ENCODE measurements at places on chromosomes 3 and 15.

GRCh38 chr3:49536875-49537533 is 17.3 kb upstream of the BSN start:
- no peak for DNase-seq

- no peak for DNase-seq
These were observed 30.0 kb downstream of the SNX33 start for GRCh38 chr15:75677465-75678323.

DNA sequence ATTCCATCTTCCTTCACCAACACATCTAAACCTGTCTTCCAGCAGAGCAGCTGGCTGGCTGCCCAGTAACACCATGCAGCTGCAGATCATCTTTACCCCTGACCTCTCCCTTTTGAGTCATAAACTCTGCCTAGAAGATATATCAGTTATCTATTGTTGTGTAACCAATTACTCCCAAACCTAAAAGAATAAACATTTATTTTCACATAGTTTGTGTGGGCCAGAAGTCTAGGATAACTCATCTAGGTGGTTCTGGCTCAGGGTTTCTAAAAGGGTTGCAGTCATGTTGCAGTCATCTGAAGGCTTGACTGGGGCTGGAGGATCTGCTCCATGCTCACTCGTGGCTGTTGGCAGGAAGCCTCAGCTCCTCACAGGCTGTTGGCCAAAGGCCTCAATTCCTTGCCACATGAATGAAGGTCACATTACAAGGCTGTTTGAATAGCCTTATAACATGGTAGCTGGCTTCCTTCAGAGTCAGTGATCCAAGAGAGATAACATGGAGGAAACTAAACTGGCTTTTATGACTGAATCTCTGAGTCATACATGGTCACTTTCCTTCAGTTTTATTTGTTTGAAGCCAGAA is 92.8 kb downstream of the GOLIM4 start:
- no peak for DNase-seq

GRCh38 chr3:181823716-181824115 is 112.0 kb downstream of the SOX2 start:
- no peak for DNase-seq

DNA sequence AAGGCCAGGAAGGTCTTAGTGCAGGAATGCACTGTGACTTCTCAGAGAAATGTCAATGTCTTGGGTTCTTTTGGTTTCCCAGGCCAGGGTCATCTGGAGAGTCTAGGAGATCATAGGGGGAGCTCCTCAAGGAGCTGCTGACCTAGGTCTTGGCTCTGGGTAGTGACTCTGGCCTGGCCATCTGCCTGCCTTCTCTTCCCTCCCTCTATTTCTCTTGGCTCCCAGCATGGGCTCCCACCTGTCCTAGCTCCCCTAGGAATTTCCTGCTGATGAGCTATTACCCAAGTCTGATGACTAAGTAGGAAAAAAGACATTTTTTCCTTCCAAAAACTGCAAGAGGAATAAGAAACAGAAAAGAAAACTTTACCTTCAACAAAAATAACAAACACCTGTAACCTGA is 57.4 kb downstream of the BSN start:
- DNase-seq = no peak

DNA sequence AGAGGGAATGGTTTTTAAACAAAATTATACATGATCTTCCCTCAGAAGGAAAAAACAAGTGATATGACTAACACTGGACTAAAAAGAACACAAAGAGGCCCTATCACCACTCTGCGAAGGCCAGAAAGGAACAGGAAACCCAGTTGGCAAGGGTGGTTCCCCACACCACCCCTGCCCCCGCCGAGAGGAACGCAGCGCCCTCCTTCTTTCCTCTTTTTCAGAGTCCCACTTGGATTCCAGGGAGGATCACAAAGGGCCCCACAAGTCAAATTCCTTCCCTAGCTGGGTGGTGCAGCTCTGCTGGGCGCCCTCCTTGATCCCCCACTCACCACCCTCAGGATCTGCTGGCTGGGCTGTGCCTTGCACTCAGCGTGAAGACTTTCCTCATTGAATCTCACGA is 29.8 kb downstream of the PLA1A start:
- peak; percentile 60 for DNase-seq

GRCh38 chr15:66938114-66938830 is 127.1 kb upstream of the SMAD3 start:
- no peak for DNase-seq

DNA sequence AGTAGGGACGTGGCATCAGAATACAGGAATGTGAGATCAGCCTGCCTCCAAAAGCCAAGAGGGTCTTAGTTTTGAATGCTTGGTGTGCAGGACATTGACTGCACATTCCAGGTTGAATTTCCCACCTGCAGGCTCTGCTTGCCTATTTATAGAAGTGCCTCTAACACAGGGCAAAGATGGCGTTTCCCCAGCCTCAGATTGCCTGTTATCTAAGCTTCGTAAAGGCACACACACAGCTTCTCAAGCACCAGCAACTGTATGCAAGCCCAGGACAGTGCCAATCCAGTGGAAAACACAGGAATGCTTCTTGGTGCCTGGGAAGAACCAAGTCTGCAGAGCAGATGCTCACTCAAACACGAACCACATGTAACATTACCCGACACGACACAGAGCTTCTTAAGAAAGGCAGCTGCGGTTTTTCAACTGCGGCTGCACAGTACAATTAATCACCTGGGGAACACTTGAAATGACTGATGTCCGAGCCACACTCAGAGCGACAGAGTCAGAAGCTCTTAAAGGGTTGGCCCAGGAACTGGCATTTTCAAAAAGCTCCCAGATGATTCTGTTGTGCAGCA is 90.0 kb upstream of the ANKRD34C start:
- DNase-seq = no peak

GRCh38 chr3:140711390-140712035 is 33.6 kb downstream of the TRIM42 start:
- DNase-seq = no peak

DNA sequence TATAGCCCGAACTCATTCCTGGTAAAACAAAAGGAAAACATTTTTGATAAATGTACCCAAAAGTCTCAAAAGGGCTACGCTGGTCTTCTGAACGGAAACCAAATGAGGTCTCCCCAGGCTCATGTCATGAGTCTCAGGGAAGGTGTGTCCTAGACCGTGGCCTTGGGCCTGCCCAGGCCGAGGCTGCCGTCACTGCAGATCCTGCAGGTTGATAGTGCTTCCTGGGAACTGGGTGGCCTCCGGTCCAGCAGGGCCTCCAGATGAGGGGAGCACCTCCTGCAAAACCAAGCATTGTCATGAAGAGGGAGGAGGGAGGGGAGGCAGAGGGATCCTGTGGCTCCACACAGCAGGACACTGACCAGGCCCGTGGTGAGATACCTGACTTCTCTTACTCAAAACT is 37.5 kb downstream of the ZXDC start:
- no peak for DNase-seq

DNA sequence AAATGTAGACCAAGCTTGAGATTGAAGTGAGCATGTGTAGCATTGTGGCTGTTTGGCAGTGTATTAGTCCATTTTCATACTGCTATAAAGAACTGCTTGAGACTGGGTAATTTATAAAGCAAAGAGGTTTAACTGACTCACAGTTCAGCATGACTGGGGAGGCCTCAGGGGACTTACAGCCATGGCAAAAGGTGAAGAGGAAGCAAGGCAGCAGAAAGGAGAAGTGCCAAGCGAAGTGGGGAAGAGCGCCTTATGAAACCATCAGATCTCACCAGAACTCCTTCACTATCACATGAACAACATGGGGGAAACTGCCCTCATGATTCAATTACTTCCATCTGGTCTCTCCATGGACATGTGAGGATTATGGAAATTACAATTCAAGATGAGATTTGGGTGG is 8.6 kb upstream of the CERS3 start:
- DNase-seq = no peak

DNA sequence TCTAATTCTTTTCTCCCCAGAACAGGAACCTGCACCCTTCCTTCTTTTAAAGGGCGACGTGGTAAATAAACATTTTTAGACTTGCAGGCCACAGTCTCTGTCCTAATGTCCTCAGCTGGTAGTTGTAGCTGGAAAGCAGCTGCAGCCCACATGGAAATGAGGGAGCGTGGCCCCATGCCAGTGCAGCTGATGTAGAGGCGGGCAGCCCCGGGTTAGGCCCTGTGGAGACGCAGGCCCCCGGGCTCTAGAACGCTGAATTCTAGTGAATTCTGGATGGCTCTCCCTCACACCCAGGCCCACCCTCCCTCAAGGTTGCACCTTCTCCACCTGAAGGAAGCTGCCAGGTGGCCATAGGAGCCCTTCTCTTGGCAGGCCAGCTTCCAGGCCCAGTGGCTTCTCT is 52.3 kb downstream of the PGPEP1L start:
- DNase-seq = no peak

- no peak for DNase-seq
These were observed 127.6 kb downstream of the TBL1XR1 start for GRCh38 chr3:177069514-177070329.

- DNase-seq = no peak
These were observed 239.9 kb upstream of the ATP10A start for GRCh38 chr15:26103002-26103404.

- DNase-seq = no peak
These were observed 131.0 kb upstream of the PLXNA1 start for GRCh38 chr3:126851934-126852333.

DNA sequence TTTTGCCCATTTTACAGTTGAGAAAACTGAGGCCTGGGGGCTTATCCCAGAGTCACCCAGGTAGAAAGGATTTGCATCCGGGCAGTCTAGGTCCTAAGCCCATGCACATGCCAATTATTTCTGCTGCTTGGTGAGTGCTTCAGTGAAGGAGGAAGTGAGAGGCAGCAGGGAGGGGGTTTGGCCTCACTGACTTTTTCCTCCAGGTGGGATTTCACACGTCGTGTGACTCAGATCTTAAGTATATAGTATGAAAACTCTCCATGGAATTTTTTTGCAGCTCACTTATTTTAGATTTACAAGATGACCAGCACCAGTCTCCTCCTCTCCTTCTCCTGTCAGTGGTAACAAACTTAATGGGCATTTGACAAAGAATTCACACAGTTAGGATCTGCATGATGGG is 4.6 kb downstream of the ITGA11 start:
- no peak for DNase-seq

GRCh38 chr15:83356501-83357399 is 72.3 kb upstream of the BNC1 start:
- DNase-seq = no peak

DNA sequence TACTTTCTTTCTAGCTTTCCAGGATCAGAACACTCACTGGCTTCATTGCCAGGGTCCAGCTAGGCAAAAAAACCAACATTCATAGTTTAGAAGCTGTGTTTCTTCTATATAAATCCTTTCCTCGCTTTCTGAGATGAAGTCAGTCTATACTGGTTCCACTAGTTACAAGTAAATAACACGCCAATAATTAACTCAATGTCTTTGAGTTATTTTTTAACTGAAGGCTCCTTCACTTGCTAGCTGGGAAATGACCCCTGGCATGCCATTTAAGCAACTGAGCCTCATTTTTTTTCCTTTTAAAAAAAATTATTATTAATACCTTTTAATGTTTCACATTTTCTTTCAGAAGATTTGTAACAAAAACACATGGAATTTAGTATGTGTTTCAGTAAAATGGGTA is 2.1 kb upstream of the CCDC174 start:
- DNase-seq = no peak

DNA sequence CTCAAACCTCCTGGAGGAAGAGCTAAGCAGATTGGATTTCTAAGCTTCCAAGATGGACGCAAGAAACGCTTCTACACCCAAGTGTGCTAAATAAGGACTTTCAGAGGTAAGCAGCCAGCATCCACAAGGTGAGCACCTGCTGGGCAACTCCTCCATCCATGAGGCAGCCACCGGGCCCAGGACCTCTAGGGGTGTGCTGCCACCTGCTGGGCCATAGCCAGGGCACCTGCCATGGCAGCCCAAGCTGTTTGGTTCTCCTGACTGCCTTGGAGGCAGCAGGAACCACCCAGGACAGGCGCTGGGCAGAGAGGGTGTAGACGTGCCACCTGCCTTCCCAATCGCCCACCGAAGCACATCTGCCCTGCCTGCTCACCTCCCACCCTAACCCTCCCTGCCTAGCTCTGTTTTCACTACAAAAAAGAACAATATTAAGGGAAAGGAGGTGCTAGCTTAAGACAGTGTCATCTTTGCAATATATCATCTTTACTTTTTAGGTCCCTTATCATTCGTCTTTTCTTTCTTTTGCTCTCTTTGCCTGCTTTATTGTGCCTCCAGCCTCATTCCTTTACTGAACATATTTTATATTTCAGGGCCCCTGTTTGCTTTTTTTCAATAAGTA is 12.9 kb downstream of the C15orf62 start:
- peak; percentile 52 for DNase-seq

DNA sequence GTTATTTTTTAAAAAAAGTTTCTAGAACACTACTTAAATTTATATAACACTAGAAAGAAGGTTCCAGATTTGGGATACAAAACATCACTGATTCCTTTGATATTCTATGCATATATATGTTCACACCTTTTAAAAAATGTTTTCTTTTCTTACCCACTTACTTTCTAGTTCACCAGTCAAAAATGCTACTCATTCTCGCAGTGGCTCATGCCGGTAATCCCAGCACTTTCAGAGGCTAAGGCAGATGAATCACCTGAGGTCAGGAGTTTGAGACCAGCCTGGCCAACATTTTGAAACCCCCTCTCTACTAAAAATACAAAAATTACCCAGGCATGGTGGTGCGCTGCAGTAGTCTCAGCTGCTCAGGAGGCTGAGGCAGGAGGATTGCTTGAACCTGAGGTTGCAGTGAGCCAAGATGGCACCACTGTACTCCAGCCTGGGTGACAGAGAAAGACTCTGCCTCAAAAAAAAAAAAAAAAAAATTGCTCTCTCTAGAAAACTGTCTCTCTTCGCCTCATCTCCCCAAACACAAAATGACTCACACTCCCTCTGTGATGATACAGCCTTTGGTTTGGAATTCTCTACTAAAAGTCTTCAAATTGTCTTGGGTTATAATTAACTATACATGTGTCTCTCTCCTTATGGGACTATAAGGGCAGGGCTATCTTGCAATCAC is 52.6 kb upstream of the TGFBR2 start:
- no peak for DNase-seq

- no peak for DNase-seq
These were observed 4.9 kb downstream of the PLOD2 start for GRCh38 chr3:146156095-146156494.

GRCh38 chr15:66092053-66093016 is 161.2 kb downstream of the MEGF11 start:
- DNase-seq = no peak

DNA sequence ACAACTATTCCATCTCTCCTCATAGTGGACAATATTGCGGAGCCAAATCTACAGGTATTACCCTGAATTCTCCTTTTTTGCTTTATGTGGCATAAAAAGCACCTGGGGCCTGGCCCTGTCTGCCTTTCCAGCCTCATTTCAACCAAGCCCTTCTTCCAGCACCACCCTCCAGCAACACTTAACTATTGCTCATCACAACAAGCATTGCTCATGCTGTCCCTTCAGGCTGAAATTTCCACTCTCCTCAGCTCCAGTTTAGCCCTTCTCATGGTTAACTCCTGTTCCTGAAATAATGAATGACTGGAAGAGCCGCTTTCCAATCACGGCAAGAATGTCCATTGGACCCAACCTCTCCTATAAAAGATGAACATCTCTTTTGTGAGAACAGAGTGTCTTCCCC is 107.4 kb downstream of the P2RY1 start:
- no peak for DNase-seq

Measured in GDM1 (cell line).